ENCODE measurements at places on chromosomes 3 and 15. TPM values are rescaled to one million over a fixed set of nuclear protein-coding genes. Genes with fewer than 3 reads are reported as not detected.

GRCh38 chr15:68595260-68595564, 16.4 kb downstream of the CORO2B start:
- no peak for DNase-seq

DNA sequence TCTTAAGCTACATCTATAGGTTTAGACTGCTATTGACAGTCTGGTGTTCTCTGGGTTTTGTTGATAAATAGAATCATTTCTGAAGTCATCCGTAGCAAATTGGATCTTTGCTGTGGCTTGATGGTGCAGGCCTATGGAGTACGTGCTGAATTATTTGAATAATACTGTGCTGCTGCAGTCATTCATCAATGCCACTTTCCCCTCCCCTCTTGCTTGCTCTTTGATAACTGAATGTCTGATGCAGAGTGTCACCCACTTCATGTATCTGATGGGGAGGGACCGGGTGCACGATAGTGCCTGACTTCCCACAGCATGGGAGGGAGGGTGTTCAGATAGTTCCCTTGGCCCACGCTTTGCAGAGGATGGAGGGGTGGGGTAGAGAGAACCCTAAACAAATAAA, 179.9 kb downstream of the AGBL1 start:
- DNase-seq: no peak

- no peak for DNase-seq
These were observed 68.7 kb downstream of the GBE1 start for GRCh38 chr3:81692766-81693165.

DNA sequence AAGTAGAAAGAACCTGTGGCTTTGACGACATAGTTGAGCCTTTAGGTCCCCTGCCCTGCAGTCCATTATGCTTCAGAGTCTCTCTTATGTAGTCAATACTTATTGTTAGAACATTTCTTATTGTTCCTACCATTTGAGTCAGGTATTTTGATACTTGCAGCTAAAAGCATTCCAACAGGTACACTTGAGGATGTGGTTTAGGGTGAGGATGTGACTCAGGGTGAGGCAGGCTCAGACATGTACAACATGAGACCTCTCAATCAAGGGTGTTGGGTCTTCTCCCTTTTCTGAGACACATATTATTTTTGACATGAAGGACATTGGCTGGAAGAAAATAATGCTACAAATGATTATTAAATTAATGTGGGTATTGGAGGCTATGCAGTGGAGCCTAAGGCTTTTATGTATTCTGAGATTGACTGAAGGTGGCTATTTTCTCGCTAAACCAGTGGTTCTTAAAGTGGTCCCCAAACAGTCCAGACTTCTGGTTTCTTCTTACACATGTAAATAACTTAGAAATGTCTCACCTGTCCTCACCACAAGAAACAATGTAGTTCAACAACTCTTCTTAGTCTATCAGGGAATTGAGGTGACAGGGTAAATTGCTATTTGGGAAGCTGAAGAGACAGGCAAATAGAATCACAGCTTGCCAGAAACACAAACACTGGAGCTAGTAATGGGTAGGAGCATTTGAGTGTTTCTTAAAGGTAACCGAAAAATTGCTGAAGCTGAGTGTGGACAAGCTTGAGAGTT, 135.5 kb upstream of the ZPLD1 start:
- no peak for DNase-seq

GRCh38 chr15:53522991-53523390, 236.5 kb downstream of the WDR72 start:
- DNase-seq: no peak

- DNase-seq: no peak
These were observed 22.4 kb downstream of the ARL8B start for GRCh38 chr3:5144316-5144994.

DNA sequence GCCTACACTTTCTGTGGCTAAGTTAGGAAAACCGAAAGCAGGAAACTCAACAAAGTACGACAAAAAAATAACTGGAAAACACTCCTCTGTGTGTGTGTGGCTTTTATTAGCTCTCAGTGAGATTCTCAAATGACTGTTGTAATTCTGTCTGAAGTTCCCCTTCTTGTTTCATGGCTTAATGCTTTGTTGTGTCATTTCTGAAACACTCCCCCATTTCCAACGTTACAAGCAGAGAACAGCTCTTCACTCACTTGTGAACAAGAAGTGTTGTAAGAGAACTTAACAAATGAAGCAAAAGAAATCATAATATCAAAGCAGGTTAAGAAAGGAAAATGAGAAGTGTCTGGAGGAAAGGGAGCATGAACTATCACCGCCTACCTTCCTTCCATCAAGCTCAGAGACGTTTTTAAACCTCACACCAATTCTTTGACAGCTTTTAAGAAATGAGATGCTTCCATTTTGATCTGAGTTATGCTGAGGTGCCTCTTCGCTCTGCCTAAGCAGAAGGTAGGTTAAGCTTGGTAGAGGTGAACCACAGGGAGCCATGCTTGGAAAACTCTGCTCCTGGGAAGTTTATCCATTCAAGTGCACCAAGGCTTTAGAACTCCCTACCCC, 12.4 kb upstream of the SEC62 start:
- DNase-seq: no peak

- no peak for DNase-seq
These were observed 130.8 kb downstream of the GHSR start for GRCh38 chr3:172317481-172317880.

DNA sequence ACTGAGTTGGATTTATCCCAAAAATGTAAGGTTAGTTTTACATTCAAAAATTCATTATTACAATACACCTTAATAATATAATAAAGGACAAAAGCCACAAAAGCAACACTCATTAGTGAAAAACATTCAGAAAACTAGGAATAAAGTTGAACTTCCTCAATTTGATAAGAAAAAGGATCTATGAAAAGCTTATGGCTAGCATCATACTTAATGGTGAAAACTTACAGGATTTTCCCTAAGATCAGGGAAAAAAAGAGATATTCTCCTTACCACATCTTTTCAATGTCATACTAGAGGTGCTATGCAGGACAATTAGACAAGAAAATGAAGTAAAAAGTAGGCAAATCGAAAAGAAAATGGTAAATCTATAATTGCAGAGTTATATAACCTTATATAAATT, 279.9 kb downstream of the CGGBP1 start:
- DNase-seq: no peak

GRCh38 chr3:107455621-107456020, 67.1 kb upstream of the BBX start:
- no peak for DNase-seq

GRCh38 chr3:64224826-64225610, at the start of gene PRICKLE2:
PRICKLE2 (minus strand) TSS chr3:64225466; CDS start chr3:64198927, 26,539 bp downstream.
- no peak for DNase-seq

- no peak for DNase-seq
These were observed 252.1 kb downstream of the CPNE4 start for GRCh38 chr3:131782751-131783150.

DNA sequence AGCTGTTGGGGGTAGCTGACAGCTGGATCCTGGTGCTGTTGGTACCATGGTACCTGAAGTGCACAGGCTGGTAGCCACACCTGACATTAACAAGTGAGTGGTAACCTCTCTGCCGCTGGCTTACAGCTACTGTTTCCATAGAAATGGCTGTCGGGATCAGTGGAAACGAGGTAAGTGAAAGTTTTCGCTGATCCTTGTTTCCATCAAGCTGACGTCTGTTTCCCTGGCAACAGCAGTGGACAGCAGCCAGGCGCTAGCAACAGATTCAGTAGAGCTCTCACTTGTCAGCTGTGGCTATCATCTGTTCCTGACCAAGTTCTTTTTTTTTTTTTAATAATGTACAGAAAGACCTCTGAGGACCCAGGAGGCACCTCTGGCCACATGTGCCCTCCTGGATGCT, 166.2 kb downstream of the CHDH start:
- no peak for DNase-seq

GRCh38 chr15:61037031-61037430, 192.1 kb downstream of the RORA start:
- no peak for DNase-seq

Gene ITPKA
- not detected for total RNA-seq

DNA sequence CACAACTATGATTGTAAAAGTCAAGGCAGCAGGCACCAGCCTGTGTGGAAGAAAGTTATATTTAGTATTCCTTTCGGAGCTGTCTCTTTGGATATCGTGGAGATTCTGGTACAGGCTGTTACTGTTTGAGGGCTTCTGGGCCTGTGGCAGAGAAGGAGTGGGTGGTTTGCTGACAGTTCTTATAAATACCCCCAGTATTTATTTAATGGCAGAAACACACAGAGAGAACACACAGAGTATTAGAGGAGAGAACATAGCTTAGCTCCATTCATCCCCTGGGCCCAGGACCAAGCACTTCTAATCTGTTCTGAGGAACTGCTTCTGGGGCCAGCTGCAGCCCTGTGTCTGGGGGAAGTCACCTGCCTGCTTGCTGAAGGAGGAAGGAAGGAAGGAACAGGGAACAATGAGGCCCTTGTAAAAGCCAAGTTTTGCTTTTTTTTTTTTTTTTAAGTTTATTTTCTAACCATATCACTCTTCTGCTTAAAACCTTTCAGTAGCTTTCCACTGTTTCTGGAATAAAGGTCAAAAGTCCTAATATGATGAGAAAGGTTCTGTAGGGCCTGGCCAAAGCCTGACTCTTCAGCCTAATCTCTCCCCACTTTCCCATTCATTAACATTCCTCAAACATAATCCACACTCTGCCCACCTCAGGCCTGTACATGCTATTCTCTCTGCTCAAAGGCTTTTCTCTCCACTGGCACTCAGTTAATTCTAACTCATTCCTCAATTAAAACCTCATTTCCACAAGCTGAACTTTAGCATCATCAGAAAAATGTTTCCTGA, 11.8 kb upstream of the PP2D1 start:
- no peak for DNase-seq

DNA sequence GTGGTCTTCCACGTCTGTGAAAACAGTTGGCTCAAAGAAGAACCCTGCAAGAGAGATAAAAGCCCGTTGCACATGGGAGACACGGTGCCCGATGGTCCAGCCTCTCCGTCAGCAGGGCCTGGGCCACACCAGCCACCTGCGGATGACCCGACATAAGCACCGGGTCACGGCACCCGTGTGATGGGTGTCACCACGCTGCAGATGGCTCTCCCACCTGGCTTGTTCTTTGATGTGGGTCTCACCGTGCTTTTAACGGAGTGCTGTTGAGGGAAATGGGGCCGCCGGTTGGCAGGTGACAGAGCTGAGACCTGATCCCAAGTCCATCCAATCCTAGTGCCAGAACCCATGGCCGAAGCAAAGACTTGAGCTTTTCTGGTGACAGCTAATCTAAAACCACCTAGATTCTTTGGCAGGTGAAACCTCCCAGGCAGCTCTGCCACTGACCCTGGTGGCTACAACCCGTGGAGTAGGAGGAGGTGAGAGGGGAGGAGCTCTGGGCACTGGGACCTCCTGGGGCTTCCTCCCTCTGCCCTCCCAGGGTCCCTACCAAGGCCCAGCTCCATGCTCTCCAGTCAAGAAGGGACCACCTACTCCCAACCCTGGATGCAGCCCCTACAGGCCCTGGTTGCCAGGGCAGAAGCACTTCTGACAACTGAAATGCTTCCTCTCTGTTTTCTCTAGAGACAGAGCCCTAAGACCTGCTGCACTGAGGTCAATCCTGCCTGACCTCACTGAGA, 23.4 kb upstream of the SLC41A3 start:
- no peak for DNase-seq

DNA sequence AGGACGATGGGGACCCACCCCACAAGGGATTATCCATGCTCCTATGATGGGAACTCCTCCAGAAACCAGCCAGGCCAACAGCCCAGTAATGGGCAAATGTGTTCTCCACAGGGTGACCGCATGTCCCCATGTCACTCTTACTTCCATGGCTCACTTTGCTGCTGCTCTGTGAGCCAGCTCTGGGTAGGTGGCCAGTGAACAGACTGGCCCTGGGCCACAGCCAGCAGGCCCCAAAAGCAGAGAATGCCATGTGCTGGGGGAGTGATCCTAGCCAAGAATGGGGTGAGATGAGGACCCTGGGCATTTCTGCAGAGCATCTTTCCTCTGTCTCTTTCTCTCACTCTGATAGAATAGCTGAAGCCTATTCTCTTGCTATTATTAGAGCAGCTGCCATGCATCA, 391.4 kb downstream of the LRTM1 start:
- no peak for DNase-seq

Gene CHL1
- total RNA-seq: 47.6 TPM

DNA sequence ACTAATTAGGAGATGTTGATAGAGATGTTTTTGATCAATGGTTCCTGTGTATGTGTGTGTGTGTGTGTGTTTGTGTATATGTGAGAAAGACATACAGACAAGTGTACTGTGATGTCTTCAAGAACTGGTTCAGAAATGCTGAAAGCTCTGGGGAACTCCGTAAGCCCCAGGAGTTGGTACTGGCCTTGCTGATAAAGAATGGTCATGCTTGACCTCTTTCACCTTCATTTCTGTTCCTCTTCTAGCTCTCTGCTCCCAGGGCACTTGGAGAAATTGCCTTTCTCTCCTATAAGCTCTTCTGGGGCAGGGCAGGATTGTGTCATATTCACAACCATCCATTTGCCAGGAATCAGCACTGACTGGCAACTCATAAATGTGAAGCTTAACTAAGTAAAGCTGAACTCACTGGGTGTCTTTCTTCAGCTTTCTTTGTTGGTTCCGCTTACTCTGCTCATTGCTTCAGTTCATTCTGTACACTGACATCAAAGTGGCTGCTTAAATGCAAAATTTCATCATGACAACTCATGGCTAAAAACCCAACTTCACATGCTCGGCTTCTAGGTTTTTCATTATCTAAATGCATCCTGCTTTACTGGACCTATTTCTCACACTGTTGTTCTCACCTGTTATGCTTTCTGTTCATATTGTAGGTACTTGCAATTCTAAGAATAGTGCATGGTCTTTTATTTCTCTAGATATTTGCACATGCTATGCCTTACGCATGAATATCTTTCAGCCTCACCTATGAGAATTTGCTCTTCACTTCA, 162.1 kb upstream of the LYSMD4 start:
- no peak for DNase-seq

GRCh38 chr3:183937601-183938286, 53.1 kb upstream of the PARL start:
- no peak for DNase-seq

- no peak for DNase-seq
These were observed 214.8 kb upstream of the CTDSPL start for GRCh38 chr3:37646865-37647264.

DNA sequence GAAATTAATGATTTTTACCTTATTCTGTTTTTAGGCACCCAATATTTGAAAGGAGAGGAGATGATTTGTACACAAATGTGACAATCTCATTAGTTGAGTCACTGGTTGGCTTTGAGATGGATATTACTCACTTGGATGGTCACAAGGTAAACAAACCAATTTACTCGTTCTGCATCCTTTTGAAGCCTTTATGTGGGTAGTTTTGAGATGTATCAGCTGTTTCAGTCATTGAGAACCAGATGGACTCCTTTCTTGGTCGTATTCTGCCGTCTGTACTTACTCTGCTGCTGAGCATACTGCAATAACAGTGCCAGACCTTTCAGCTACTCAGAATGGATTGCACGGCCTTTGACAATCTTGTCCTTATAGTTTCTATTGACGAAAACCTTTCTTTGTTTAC, 13.3 kb downstream of the DNAJB11 start:
- DNase-seq: no peak

DNA sequence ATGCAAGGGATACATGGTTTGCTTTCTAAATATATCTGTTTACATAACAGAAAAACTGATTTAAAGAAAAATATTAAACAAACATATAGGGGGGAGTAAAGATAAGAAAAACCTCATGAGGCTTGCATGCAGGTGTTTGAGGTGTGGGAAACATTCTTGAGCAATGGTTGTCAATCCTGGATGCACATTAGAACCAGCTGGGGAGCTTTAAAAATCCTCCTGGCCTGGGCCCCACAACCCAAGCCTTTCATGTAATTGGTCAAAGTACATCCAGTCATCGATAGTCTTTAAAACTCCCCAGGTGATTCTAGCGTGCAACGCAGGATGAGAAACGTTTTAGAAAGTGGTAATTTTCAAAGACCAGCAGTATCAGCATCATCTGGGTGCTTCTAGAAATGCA, 18.3 kb downstream of the NMNAT3 start:
- no peak for DNase-seq

Measured in omental fat pad (tissue), 4 donors.